ENCODE measurements at places on chromosomes 2 and 18.

- no peak overlapping the region for H3K4me3 ChIP-seq
- DNase-seq, result no peak
- no peaks in the 10 kb centered on the region for H3K27me3 ChIP-seq
- no peak overlapping the region for H3K27ac ChIP-seq
These were observed 5.3 kb upstream of the CEP68 start for GRCh38 chr2:65050931-65051330.

GRCh38 chr2:33497221-33497650 lies 20.8 kb downstream of the RASGRP3 start:
- DNase-seq, result no peak
- no peaks in the 10 kb centered on the region for H3K36me3 ChIP-seq
- no peaks in the 10 kb centered on the region for H3K27me3 ChIP-seq

- peaks cover 11% of the 10 kb centered on the region for H3K4me1 ChIP-seq
- no peak for DNase-seq
- no peaks in the 10 kb centered on the region for H3K27me3 ChIP-seq
- no peak overlapping the region for H3K27ac ChIP-seq
- no peaks in the 10 kb centered on the region for H3K36me3 ChIP-seq
- no peak overlapping the region for H3K4me3 ChIP-seq
These were observed 237.5 kb upstream of the TNP1 start for GRCh38 chr2:217097346-217097745.

GRCh38 chr2:136024616-136025015 lies 39.2 kb upstream of the DARS1 start:
- peak overlapping the region; percentile 80 for H3K4me3 ChIP-seq
- DNase-seq, result no peak
- H3K27me3 ChIP-seq, result no peaks in the 10 kb centered on the region
- peak overlapping the region; percentile 99 for H3K27ac ChIP-seq
- H3K4me1 ChIP-seq, result peaks cover 83% of the 10 kb centered on the region

GRCh38 chr2:67613227-67613626 lies 216.1 kb downstream of the ETAA1 start:
- H3K36me3 ChIP-seq, result no peaks in the 10 kb centered on the region
- H3K4me1 ChIP-seq, result no peaks in the 10 kb centered on the region
- no peak for DNase-seq
- H3K27ac ChIP-seq, result no peak overlapping the region
- H3K4me3 ChIP-seq, result no peak overlapping the region
- no peaks in the 10 kb centered on the region for H3K27me3 ChIP-seq

DNA sequence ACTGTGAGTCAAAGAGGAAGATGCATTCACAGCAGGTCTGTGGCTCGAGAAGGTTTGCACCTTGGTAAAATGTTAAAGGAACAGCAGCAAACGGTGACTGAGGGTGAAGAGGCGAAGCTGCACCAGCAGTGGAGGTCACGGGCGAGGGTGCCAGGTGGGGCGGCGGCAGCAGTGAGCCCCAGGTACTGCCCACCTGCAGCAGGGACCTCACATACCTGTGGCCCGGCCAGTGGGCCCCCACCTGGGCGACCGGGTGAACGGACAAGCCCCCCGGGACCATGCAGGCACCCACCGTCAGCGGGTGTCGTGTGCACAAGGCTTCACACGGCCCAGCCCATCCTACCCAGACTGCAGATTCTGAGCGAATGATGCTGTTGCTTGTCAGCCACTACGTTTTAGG lies 23.6 kb upstream of the KCNG2 start:
- no peaks in the 10 kb centered on the region for H3K36me3 ChIP-seq
- H3K4me3 ChIP-seq, result no peak overlapping the region
- H3K27me3 ChIP-seq, result peaks cover 19% of the 10 kb centered on the region
- no peaks in the 10 kb centered on the region for H3K4me1 ChIP-seq

- H3K4me1 ChIP-seq, result peaks cover 9% of the 10 kb centered on the region
- H3K4me3 ChIP-seq, result no peak overlapping the region
- DNase-seq, result no peak
- no peaks in the 10 kb centered on the region for H3K36me3 ChIP-seq
- H3K27me3 ChIP-seq, result no peaks in the 10 kb centered on the region
These were observed 438.7 kb upstream of the SALL3 start for GRCh38 chr18:78540636-78541529.

- H3K4me1 ChIP-seq, result no peaks in the 10 kb centered on the region
- no peaks in the 10 kb centered on the region for H3K27me3 ChIP-seq
- H3K27ac ChIP-seq, result no peak overlapping the region
- no peak for DNase-seq
- no peaks in the 10 kb centered on the region for H3K36me3 ChIP-seq
- no peak overlapping the region for H3K4me3 ChIP-seq
These were observed 207.6 kb upstream of the VWC2L start for GRCh38 chr2:214203214-214203613.

DNA sequence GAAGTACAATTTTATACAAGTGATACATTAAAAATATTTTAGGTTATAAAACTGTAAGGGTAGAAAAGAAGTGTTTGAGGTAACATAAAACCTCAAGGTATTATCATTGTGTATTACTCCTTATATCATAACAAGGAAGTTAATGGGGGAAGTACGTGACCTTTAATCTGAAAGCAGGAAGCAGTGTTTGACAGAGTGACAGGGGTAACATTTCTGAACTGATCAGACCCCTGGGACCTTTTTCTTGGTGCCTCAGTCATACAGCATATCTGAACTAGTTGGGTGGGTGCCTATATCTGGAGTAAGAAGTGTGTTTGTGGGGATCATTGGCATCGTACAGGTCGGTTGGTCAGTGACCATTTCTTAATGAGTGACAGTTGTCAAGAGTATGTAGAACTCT lies 43.0 kb downstream of the MALT1 start:
- no peak for DNase-seq
- H3K27me3 ChIP-seq, result no peaks in the 10 kb centered on the region
- no peak overlapping the region for H3K27ac ChIP-seq
- peaks cover 2% of the 10 kb centered on the region for H3K36me3 ChIP-seq
- no peak overlapping the region for H3K4me3 ChIP-seq
- no peaks in the 10 kb centered on the region for H3K4me1 ChIP-seq
